ENCODE measurements at places on chromosomes 12 and 14. TPM values are rescaled to one million over a fixed set of nuclear protein-coding genes. Genes with fewer than 3 reads are reported as not detected.

GRCh38 chr12:7142809-7143465, 12.8 kb downstream of the CLSTN3 start:
- DNase-seq: no peak

DNA sequence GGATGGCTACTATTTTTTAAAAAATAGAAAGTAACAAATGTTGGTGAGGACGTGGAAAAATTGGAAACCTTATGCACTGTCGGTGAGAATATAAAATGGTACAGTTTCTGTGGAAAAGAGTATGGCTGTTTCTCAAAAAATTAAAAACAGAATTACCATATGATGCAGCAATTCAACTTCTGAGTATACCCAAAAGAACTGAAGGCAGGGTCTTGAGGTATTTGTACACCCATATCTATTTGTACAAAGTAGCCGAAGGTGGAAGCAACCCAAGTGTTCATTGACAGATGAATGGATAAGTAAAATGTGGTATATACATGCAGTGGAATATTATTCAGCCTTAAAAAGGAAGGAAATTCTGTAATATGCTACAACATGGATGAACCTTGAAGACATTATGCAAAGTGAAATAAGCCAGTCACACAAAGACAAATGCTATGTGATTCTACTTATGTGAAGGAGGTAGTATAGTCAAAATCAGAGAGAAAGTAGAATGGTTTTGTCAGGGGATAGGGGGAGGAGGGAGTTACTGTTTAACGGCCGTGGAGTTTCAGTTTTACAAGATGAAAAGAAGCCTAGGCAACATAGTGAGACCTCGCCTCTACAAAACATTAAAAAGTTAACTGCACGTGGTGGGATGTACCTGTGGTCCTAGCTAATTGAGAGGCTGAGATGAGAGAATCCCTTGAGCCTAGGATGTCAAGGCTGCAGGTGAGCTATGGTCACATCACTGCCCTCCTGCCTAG, 38.4 kb upstream of the CCT2 start:
- DNase-seq: no peak

DNA sequence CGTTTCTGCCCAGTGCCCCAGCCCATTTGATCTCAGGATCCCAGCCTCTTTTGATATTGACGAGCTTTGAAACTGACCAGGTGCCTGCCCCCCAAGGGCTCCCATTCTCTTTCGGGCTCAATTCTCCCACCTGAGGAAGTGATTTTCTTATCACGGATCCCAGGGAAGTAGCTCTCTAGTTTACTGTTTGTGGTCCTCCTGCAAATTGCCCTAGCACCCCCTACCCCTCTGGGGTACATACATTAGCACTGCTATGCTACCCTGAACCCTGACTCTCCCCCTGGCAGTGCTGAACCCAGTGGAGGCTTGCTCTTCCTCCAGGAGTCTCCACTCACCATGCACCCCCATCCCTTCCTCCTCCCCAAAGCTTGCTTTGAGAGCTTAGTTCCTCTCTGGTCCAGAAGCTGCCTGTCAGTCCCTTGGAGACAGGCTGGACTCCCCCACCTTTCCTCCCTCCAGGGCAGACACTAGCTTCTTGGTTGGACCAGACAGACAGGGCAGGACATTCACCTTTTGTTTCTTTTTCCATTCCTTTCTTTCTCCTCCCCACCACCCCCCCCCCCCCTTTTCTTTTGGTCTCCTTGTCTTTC, 4.4 kb upstream of the TBX3 start:
- DNase-seq: no peak

DNA sequence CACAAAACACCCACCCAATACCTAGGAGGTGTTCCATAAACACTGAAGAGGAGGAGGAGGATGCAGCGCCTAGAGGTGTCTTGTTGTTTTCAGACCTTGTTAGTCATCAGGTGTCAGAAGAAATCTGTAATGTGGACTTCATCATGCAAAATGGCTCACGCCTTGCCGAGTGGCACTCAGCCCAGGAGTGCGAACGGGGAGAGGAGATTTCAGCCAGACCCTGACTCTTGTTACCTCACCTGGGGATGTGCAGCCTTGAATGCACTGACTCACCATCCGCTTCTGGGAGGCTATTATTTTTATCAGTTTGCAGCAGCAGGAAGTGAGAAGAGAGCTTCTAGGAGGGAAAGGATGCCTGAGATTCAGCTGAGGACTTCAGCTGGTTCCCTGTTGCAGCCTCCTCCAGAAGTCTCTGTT, 48.2 kb upstream of the PLXNC1 start:
- no peak for DNase-seq

GRCh38 chr12:52805000-52805399, 8.9 kb downstream of the KRT4 start:
- DNase-seq: no peak

DNA sequence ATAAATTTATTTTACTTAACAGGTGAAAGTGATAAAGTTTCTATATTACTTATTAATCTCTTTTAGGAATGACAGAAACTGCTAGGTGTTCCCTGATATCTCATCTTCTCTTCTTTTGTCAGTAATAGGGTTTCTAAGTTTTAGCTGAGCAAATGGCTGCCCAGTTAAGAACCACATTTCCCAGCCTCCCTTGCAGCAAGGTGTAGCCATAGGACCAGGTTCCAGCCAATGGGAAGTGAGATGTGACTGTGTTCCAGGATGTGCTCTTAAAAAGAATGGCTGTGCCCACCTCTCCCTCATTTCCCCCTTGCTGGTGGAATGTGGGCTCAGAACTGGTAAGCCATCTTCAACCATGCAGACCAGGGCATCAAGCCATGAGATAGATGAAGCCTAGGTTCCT, 165.6 kb downstream of the HELB start:
- no peak for DNase-seq

DNA sequence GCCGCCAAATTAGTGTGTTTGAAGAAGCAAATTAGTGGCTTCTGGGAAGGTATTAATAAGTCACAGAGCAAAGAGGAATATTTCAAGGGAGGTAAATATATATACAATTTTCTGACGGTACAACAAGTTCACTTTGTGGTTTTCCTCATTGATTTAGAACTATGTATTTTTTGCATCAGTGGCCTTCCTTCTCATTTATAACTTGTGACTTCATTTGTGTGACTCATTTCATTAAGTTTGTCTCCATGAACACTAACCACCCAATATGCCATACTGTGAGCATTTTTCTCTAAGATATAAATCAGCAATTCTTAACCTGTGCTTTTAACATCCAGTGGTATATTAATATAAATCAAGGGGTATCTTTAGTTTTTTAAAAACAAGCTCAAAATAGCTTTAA, 29.3 kb upstream of the ARHGAP5 start:
- DNase-seq: no peak

DNA sequence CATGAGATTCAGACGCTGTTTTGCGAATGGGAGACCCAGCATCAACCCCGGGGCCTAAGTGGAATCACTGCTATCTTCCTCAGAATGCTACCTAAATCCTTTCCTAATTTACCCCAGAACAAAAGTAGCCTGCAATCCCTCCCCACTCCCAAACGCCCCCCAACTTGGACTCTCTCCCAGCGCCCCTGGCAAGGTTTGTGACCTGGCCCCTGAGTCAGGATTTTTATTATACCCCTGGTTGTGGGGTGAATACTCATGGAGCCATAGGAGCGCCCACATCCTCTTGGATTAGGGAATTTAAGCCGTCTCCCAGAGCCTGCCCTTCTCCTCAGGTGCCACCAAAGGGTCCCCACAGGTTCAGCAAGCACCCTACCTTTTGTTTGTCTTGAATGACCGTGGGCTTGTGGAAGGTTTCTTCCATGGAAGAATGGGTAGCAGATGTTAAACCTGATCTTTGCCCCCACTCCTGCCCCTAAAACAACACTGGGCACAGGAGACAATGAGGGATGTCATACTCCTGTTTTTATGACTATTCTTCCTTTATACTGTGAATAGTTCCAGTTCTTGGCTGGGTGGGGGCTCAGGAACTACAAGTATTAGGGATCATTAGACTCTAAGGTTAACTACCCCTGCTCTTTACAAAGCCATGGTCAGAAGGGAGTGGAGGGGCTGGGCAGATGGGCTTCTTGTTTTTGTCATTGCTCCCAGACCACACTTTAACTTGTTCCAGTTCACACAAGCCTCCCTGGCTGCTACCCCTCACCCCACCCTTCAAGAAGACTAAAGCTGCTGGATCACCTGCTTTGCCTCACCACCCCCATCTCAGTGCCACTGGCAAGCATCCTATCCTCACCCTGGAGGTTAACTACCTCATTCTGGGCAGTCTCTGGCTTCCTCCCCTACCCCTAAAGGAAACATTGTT, 630 bp downstream of the MYL6B start:
- no peak for DNase-seq

- DNase-seq: no peak
Measured at GRCh38 chr12:51245476-51246253, 7.0 kb downstream of the DAZAP2 start.

DNA sequence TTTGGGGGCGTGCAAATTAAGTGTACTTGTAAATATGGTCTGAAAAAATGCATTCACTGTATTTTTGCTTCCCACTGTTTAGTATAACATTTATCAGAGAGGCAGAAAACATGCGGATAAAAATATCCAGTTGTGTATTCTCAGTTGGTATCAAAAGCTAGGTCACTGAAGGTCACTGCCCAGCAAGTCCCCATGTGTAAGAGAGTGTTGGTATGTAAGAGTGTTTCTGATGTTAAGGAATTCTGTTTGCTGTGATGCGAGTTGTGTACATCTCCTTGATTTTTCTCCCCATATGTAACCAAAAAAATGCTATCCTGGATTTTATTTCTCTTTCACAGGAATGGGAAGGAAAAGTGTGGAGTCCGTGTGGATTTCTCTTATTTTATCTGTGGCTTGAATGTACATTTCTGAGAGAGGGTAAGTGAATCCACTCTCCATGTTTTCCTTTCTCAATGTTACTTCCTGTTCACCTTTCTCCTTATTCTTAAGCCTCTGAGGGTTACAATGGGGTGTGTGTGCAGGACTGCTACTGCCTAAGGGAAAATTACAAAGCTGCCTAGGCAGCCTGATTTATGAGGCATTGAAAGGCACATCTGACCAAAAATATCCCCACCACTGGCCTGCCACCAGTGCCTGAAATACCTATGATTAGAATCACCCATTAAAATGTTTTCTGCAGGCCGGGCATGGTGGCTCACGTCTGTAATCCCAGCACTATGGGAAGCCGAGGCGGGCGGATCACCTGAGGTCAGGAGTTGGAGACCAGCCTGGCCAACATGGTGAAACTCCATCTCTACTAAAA, 97.9 kb upstream of the USP44 start:
- no peak for DNase-seq

Gene CLEC4C
- total RNA-seq: not detected

Gene SERPINA6
- not detected for total RNA-seq

Gene ADIPOR2
- total RNA-seq: 30.8 TPM

Data from Right ventricle myocardium superior (tissue), 1 donor.